Endothelial cell of umbilical vein (primary cell): ENCODE measurements at places on chromosomes 6 and 20.

DNA sequence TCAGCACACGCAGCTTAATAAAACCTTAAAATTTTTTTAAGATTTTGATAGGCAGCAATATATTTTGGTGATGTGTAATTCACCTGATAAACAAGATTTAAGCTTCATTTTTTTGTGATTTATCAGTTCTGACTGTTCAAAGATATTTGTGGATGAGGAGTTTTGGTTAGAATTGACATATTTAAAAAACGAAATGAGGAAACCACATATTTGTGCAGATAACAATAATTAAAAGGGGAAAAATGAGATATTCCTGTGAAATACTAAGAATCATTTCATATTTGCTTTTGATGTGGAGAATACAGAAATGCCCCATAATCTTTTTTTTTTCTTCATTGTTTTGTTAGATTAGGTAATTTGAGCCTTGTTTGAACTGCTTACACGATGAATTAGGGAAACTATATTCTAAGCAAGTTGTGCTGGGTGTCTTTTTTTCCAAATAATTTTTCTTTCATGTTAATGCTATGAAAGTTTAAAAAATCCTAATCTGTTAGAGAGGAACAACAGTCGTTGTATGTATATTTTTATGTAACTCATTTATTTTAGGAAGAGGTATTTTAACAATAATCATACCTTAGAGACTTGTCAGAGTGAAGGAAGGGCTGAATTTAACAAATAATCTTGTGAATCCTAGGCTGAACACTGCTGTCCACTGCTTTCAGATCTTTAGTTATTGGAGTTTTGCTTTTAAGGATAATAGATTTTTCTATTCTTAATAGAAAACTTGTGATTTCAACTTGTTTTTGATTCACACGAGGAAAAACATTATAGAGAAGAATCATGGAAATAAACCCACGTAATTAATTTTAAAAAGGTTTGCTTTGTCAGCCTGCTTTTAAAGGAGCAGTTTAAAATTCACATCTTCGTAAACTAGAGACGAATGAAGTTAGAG, 4.0 kb downstream of the ARID1B start:
- no peak for DNase-seq

DNA sequence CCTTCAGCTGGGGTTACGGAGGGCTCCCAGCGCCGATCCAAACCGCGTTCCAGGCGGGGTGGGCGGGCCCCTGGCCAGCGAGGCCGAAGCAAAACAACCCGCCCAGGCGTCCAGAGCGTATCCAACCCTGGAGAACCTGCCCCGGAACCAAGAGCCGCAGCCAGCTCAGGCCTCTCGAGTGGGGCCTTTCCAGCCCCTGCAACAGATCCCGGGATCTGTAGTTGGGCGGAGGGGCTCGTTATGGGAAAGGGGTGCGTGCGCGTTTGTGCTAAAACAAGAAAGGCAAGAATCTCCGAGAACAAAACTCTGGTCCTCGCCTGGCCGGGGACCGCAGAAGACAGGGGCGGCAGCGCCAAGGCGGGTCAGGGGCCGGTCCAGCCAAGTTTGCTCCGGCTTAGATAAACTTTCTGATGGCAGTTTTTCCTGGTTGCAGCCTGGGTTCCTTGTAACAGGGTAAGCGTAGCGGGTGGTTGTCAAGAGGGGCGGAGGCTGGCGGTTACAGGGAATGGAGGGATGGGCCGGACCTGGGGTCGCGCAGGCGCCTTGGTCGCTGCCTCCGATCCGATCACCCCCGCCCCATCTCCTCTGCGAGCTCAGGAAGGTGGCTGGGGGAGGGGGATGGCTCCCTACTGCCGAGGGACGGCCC, 448 bp upstream of the RIN2 start:
- DNase-seq = peak; percentile 92

- DNase-seq = no peak
These were observed 155.1 kb upstream of the TNFAIP3 start for GRCh38 chr6:137711972-137712371.

DNA sequence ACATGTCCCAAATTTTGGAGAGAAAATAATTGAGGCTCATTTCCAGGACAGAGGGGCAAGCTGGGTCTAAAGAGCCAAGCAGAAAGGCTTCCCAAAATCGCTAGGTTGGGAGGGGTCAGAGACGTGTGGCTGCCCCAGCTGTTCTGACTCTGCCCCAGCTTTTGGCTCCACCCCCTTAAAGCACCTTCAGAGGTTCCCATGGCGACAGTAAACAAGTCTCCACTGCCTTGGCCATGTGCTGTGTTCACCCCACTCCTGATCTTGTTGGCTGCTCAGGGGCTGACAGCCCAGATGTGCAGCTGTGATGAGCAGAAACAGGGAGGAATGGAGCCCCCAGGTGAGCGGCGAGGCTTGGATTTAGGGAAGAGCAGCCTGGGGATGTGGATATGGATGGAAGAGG, 72.8 kb upstream of the SPTLC3 start:
- DNase-seq = no peak

DNA sequence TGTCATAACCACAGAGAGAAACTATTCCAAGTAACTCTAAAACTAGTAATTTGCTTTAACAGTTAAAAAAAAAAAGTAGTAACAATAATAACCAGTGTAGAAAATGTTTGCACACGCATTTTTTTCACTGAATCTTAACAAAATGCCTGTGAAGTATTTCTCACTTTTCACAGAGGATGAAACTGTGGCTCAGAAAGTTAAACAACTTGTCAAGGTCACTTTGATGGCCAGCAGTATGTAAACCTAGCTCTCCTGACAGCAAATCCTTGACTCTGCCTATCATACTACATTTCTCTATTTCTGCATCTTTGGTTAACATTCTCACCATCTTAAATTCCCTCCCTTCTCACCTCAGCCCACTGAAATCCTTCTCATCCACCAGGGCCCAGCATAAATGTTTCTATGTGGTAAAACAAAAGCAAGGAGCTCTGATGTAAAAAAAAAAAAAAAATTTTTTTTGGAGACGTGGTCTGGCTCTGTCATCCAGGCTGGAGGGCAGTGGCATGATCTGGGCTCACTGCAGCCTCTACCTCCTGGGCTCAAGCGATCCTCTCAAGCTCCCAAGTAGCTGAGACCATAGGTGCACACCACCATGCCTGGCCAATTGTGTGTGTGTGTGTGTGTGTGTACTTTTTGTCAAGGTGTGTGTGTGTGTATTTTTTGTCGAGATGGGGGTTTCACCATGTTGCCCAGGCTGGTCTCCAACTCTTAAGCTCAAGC, 26.1 kb upstream of the ZC3H12D start:
- no peak for DNase-seq

GRCh38 chr20:38095017-38095686, 61.6 kb downstream of the RPRD1B start:
- DNase-seq = no peak

- DNase-seq = no peak
These were observed 42.8 kb downstream of the SNHG17 start for GRCh38 chr20:38392356-38392755.
